Omental fat pad (tissue), 4 donors: ENCODE measurements at places on chromosomes 1 and 21.

DNA sequence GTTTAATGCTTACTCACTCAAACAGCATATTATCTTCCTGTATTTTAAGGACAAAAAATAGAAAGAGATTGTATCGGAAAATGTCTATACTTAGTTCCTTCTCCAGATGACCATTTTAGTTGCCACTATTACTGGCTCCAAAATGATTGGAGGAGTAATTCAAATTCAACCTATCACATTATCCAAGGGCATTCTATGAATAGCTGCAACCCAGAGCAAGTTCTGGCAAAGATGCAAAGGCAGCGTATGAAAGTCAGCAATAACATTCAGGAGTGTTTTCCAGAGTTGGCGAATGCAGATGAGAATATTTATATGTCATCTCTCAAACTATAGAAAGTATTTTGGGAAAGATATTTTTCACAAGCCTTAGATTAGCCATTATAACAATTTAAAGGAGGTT lies 389.8 kb upstream of the ADGRL2 start:
- DNase-seq, result no peak

GRCh38 chr1:25544243-25544764 lies 898 bp downstream of the LDLRAP1 start:
- no peak for DNase-seq

GRCh38 chr1:153615406-153615805 lies 719 bp downstream of the S100A14 start:
- DNase-seq, result no peak

DNA sequence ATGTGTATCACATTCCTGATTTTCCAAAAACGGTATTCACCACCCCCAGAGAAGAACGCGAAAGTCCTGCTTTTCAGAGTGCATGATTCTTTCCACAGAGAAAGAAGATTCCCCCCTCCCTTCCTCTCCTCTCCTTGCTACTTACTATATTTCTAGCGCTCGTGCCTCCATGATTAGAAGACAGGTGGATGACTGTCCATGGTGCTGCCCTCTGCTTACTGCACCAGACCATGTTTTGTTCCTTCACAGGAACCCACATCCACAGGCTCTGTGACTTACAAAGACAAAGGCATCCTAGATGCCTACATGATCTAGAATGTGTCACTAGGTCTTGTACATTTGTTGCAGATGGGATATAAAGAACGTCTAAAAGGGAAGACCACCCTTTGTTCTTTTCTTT lies 49.1 kb upstream of the ZNF648 start:
- DNase-seq, result no peak

GRCh38 chr1:83796409-83796808 lies 202.5 kb downstream of the TTLL7 start:
- no peak for DNase-seq
